ENCODE measurements at places on chromosomes 6 and 20.

DNA sequence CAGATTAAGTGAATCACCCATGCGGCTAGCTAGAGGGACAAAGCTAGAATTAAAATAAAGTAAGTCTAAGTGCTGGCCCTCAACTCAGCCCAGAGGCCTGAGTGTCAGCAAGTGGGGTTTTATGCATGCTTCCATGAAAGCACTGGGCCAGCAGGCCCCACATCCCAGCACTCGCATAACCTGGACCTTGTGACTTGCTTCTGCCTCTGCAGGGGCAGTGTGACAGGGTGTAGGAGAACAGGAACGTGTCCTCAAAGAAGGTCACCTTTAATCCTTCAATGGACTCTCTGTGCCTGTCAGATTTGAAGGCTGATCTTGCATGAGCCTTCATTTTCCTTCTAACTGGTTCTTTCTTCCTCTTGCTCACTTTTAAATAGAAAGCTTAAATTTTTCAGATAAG lies 183.4 kb downstream of the ALDH8A1 start:
- DNase-seq, result no peak

GRCh38 chr20:60236613-60237012 lies 278.4 kb downstream of the CDH26 start:
- DNase-seq, result no peak

DNA sequence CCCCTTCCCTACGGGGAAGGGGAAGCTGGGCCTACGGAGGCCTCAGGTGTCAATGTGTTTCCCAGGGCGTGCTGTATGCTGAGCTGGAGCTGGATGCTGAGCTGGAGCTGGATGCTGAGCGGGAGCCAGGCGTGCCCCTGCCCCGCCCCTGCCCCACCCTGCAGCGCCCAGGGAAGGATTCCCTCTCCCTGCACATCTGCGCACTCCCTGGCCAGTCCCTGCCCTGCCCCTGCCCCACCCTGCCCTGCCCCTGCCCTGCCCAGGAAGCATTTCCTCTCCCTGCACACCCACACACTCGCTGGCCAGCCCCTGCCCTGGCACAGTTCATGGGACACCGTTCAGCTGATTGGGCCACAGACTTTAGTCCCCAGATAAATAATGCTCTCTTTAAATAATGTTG lies 196.8 kb downstream of the SMOC2 start:
- no peak for DNase-seq

- no peak for DNase-seq
Measured at GRCh38 chr6:119348748-119349360, 707 bp downstream of the MAN1A1 start.

- no peak for DNase-seq
Measured at GRCh38 chr6:36099869-36100483, 30.3 kb upstream of the MAPK13 start.
